ENCODE measurements at places on chromosomes 5 and 9.
A peak's percentile ranks its signal among the peaks of the same experiment; 100 is the strongest.

DNA sequence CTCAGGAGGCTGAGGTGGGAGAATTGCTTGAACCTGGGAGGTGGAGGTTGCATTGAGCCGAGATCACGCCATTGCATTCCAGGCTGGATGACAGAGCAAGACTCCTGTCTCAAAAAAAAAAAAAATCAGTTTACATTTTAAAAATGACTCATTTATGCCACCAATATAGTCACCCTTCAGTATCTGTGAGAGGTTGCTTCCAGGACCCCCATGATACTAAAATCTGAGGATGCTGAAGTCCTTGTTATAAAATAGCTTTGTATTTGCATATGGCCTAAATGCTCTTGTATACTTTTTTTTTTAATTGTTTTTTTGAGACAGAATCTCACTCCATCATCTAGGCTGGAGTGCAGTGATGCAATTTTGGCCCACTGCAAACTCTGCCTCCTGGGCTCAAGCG is 5.8 kb downstream of the OCLN start:
- no peak for DNase-seq

DNA sequence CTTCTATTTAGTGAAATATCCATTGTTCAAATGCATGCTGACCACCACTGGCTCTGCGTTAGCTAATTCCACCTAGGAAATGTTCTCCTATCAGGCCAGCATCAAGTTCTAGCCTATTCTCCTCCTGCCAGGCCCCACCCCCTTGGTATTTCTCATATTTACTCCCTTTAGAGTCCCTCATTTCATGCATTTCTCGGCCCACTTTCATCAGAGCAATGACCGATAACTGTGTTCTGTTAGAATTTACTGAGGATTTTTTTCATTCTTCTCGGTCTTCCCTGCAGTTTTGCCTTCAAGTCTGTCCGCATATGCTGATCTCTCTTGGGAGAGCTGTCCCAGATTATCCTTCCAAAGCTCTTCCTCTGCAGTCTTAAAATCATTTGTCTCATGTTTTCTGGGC is 143.4 kb downstream of the GOLPH3 start:
- DNase-seq, result no peak

- DNase-seq, result no peak
Measured at GRCh38 chr9:1918622-1919021, 96.5 kb upstream of the SMARCA2 start.

- DNase-seq, result no peak
Measured at GRCh38 chr9:109456811-109457210, 41.3 kb downstream of the PTPN3 start.

- no peak for DNase-seq
Measured at GRCh38 chr5:160978944-160979343, 126.9 kb upstream of the ATP10B start.

DNA sequence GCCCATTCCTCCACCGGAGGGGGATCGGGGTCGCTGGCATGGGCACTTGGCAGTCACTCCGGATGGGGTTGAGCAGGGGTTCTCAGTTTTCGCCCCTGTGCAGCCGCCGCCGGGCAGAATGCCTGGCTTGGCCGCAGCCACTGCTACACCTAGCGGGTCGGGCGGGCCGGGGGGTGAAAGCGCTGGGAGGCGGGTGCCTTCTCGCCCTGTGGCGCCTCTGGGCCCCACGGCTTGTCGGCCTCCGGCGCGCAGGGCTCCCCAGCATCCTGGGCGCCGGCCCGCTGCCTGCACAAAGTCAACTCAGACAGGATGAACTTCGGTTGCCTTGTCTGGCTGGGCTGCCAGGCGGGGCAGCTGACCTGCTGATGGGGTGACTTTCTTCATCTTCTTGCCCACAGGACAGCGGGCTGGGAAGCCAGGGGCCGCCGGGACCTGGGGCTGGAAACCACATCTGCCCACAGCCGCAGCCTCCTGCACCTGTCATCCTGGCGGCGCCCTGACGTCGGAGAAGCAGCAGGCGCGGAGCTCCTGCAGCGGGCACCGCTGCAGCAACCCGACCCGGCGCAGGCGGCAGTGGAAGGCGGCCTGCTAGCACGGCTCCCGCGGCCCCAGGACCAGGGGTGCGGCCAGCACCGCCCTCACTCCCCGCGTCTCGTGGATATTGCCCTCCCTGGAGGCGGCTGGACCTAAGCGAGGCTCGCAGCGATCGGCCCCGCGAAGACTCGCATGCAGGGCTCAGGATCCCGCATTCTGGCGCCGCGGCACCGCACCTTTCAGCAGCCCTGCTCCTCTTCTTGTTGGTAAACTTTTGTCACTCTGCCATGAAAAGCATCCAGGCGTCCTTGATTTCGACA is 1.3 kb upstream of the ANKRD18A start:
- no peak for DNase-seq

DNA sequence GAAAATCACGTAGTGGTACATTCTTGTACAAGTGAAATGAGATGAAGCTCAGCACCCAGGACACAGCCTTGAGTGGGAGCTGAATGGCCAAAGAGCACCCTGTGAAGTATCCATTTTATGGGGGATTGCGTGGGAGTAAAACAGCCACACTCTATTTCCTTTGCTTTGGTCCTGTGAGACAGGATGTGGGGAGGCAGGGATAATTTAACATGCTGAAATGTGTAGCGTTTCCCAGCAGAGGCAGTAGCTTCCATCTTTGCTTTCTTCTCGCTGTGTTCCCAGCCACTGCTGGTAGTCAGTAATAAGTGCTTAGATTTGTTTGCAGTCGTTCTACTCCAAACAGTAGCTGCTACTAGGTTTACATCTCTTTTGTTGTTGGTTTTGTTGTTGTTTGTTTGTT is 4.4 kb downstream of the IL31RA start:
- DNase-seq, result no peak

GRCh38 chr9:132622159-132622558 is 39.8 kb downstream of the BARHL1 start:
- DNase-seq, result no peak

- no peak for DNase-seq
Measured at GRCh38 chr9:120730654-120731514, 16.6 kb upstream of the MEGF9 start.

DNA sequence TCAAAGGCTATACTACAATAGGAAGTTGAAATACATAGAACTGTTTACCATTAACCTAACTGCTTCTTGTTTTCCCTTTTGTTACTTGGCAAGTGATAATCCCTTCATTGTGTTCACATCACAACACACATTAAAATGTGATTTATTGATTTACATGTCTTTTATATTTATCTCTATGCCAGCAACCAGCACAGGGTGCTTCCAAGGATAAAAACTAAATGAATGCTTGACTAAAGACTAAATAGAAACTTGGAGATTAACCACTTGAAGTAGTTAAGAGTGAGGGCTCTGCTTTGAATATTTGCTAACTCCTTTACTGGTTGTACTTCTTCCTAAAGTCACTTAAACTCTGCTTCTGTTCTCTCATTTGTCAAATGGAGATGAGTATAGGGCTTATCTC is 1730.6 kb downstream of the EFNA5 start:
- no peak for DNase-seq

- DNase-seq, result no peak
Measured at GRCh38 chr5:83048277-83048676, 28.9 kb downstream of the TMEM167A start.

DNA sequence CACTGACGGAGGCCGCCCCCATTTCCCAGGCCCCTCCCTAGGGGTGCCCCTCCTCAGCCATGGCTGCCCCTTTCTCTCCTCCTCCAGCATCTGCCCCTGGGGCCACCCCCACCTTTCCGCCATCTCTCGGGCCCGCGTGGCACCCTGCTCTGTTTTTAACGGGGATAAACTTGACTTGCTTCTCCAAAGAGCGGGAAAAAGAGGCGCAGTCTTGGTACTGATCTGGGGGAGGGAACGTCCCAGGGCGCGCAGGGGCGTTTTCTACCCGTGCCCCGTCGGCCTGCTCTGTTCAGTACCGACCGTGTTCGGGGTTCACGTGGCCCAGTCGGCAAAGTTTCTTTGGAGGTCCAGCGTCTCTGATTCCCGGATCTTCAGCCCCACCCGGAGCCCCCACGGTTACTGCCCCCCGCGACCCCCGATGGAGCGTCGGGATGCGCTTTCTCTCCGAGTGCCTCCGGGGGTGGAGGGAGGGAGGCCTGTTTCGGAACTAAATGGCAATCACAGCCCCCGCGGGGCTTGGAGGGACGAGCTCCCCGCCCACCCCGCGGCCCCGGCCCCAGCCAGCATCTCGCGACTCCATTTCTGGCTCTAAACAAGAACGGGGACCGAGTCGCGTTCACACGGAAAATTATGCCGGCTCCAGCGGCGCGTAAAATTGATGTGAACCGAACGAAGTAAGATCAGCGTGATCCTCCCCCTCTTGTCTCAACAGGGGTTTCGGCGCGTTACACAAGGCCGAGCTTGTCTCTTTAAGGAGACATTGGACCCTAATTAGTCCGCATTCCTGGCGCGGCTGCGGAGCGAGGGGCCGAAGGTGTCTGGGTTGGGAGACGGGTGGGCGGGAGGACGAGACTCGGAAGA is 1.1 kb upstream of the TLE4 start:
- peak; percentile 38 for DNase-seq

DNA sequence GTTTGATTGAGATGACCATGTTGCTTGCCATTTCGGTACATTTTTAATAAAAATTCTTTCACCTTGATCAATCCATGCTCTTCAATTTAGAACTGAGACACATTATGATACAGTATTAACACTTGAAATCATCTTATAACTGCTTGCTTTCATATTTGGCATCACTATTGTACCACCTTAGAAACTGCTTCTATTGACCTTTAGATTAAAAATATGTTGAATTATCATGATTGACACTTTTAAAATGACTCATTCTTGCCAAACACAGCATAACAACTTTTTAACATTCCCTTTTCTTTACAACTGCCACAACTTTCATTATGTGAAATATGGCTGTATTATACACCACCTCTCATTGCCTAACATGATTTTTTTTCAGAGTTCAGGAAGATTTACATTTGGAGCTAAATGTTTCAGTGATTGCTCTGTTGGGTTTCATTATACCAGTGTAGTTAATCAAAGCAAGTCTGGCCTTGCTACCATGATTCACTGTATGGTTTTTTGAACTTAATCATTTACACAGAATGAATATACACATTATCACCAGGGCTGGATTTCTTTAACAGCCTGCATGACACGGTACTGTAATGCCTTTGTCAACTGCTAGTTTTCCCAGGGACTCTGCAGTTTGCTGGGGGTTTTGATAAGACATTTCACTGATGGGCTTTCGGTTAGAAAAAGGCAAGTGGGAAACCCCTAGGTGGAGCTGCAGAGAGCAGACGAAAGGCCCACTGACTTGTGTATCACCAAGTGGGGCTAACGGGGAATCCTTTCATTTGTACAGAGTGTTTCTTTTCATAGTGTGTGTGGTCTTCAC is 93.6 kb upstream of the TLE4 start:
- DNase-seq, result no peak

DNA sequence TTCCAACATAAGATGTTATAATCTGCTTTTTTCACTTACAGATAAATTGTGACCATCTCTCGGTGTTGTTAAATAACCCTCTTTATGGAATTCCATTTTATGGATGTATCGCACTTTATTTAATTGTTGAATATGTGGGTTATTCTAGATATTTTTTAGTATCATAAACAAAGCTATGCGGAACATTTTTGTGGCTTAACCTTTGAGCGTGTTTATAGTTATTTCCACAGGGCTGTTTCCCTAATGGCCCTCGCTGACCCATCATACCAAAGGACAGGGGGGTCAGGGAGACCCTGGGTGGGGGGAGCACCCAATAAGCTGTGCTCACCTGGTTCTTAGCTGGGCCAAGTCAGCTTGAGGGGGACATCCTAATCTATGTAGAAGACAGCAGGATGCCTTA is 65.3 kb downstream of the NDST1 start:
- no peak for DNase-seq

DNA sequence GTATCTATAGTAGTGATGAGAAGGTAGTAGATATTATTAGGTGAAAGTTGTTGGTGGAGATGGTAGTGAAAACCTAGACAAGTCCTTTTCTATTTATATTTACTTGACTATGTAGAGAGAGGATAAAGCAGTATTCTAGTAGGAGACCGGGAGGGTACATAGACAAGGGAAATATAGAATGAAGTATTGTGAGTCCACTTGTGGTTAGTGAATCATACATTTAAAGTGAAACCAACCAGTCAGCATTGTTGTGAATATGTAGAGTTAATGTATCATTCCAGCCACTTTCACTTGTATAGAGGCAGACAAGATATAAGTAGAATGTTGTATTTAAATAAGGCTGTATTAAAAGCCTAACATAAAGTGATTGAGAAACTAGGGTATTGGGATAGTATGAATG is 1711.3 kb upstream of the ACO1 start:
- DNase-seq, result no peak

DNA sequence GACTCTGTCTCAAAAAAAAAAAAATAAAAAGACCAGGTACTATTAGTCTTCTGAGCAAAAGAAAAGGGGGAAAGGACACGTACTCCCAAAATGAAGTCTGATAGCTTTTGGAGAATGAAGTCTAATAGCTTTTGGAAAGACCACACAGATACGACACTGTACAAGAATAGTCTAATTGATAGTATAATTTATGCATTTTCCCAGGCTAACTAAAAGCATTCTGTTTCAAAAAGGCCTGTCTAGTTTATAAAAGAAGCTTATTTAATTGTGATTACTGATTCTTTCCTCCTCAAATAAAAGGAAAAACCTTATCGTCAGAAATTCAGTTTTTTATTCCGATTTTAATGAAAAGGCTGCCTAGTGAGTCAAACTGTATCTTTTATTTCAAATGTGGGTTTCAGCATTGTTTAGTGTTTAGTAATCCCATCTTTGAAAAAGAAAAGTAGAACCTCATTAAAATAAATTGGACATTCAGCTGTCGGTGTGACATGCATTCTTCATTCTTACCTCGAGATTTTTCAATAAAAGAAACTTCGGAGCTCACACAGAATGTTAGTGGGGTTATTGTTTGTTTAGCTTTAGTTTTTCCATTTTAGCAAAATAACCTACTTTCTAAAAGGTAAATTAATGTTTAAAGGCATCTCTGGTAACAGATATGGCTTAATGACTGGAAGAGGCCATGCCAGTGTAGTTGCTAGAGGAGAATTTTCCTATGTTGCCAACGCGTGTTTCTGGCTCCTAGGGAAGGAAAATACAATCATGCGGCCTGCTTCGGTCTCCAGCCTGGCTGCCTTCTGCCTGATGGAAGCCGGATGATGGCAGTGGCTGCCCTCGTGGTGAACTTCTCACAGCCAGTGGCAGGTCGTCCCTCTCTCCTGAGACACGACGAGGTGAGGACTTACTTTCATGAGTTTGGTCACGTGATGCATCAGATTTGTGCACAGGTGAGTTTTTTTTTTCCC is 70.0 kb downstream of the NLN start:
- no peak for DNase-seq

- peak; percentile 41 for DNase-seq
Measured at GRCh38 chr5:180470966-180471582, 23.1 kb upstream of the CNOT6 start.

All from breast epithelium (tissue), 4 donors.